Thoracic aorta endothelial cell (primary cell): ENCODE measurements at places on chromosomes 13 and 19. TPM values are rescaled to one million over a fixed set of nuclear protein-coding genes. Genes with fewer than 3 reads are reported as not detected.

The KANK2 gene
- 53.1 and 70.1 TPM in 2 replicates for total RNA-seq

The PCDH20 gene
- total RNA-seq = not detected in 2 replicates

The TIMM50 gene
- 69.2 and 79.4 TPM in 2 replicates for total RNA-seq

The CYP4F22 gene
- total RNA-seq = not detected in 2 replicates

The CLDND2 gene
- total RNA-seq = not detected in 2 replicates

The TUBA3C gene
- not detected in 2 replicates for total RNA-seq

The KLK15 gene
- 0.13 TPM in 1 of 2 replicates, not detected in the other for total RNA-seq

The RBM26 gene
- 66.9 and 67.3 TPM in 2 replicates for total RNA-seq

The CD22 gene
- 1.1 TPM in 1 of 2 replicates, not detected in the other for total RNA-seq
